ENCODE measurements at places on chromosomes 2 and 18. TPM values are rescaled to one million over a fixed set of nuclear protein-coding genes. Genes with fewer than 3 reads are reported as not detected.

GRCh38 chr2:56613920-56614319, 430.1 kb downstream of the CCDC85A start:
- no peak for DNase-seq

DNA sequence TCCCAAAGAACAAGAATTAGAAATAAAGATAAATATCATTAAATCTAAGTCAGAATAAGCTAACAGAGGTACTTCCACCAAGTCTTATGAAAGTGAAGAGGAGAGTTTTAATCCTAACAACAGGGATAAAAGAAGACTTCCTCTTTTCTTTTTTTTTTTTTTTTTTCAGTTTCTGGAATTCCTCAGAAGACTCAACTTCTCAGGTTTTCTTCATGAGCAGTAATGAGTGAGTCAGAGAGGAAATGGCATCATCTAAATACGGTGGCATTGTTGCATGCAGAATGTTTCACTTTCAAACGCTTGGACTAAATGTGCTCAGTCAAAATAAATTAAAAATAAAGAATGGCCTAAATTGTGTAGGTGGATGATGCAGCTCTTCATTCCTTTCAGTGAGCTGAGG, 45.6 kb upstream of the ARHGAP15 start:
- DNase-seq: peak; percentile 90

DNA sequence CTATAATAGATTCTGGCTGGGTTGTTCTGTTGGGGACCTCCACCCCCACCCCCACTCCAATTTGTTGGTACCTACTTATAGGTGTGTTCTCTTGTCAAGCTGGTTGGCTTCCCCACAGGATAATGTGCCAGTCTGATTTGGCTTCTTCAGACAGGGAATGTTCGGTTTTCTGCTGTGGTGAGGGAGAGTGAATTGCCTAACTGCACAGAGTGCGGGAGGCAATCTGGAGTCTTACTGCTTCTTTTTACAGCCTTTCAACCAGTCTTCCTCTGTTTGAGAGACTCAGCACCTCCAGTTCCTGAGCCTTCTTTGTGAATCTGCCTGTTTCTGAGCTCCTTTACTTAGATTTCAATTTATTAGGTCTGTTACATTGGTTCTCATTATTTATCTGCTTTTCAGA, 27.4 kb upstream of the SNORC start:
- no peak for DNase-seq

Gene EMX1
- 1.0 TPM for total RNA-seq

Gene ALK
- not detected for total RNA-seq

Gene ACMSD
- total RNA-seq: 0.29 TPM

DNA sequence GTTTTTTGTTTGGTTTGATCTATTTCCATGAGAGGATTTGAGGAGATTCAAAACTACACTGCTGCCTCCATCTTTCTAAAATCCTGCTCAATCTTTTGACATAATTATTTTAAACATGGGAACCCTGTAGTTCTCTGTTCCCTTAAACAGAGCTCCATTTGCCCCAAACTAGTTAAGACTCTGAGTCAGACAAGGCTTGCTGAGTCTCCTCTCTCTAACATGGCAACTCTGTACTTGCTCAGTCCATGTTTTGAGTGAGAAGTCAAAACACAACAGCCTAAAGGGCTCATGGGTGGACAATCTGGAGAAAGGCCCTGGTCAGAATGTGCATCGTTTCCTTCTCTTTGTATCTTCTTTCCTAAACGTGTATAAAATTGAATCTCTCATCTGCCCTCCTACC, 7.1 kb upstream of the STAMBP start:
- no peak for DNase-seq

- no peak for DNase-seq
Measured at GRCh38 chr2:158458617-158458920, 1.8 kb downstream of the PKP4 start.

DNA sequence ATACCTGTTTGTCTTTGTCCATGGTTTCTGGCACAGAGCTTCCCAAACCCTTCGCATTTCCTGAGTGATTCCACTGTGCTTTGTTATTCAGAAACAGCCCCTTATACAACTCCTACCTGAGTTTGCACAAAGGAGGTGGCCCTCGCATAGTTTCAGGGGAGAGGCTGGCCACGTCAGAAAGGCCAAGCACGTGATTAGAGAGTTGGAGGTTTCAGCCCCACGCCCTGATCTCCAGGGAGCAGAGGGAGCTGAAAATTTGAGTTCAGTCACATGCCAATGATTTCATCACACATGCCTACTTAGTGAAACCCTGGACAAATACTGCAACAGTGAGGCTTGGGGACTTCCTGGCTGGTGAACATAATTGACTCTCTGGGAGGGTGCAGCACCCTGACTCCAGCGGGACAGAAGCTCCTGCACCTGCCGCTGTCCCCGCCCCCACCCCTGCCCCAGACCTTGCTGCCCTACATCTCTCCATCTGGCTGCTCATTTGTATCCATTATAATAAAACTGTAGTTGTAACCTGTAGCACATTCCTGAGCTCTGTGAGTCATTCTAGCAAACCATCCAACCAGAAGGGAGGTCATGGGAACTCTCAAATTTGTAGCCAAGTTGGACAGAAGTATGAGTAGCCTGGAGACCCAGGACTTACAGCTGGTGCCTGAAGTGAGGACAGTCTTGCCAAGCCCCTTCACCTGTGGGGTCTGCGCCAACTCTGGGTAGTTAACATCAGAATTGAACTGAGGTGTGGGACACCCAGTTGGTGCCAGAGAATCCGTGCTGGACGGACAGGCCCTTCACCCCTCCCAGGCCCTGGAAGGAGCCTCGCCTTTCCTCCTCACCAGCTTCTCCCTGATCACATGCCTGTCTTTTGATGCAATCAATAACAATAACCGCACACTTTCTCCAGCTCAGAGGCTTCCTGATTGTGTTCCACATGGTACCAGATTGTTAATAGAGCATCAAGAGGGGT, 224.3 kb downstream of the ANAPC1 start:
- peak; percentile 99 for DNase-seq

GRCh38 chr2:223101340-223102039, 49.5 kb downstream of the KCNE4 start:
- no peak for DNase-seq

GRCh38 chr2:168901003-168901402, at the start of gene G6PC2:
G6PC2 (plus strand) TSS chr2:168901291; CDS start chr2:168901332, 41 bp downstream.
- DNase-seq: no peak

DNA sequence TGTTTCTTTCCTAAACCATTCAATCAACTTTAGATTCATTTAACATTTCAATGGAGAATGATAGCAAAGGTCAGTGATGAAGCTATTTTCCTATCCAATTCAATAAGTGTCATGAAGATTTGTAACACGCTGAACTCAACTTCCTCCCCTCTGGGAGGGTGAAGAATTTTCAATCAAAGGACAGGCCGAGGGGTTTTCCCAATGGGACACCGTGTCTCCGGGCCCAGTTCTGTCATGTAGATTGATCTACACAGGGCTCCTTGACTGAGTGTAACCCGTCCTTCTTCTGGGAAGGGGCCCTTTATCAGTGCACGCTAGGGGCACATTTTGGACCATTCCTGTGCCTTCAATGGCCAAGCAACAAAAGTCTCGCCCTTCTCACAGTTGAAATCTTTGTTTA, 90.1 kb downstream of the KCNE4 start:
- DNase-seq: no peak

DNA sequence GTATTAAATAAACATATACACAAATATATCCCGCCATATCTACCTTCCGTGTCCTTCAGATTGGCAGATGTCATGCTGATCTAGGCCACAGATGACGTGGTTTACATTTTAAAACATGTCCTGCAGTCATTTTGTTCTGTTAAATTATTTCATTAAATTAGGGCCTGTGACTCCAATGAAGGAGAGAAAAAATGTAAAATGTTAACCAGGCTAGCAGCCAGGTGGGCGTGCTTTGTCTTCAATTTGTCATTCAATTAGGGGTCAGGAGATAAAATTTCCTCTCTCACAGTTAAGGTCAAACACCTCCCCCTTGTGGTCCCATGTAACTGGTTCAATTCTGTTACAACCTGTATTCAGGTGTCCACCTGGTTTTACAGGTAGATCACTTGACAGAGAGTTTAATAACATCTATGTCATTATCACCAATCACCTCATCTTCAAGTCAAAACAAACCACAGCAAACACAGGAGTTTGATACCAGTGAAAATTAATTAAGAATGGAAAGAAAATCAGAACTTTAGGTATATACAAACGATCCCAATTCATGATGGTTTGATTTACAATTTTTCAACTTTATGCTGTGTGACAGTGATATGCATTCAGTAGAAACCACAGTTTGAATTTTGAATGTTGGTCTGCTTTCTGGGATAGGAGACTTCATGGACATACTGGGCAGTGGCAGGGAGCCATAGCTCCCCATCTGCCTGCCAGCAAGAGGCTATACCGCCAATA, 339.4 kb downstream of the CMPK2 start:
- DNase-seq: no peak

GRCh38 chr18:25737710-25738311, 352.6 kb downstream of the SS18 start:
- DNase-seq: peak; percentile 75

DNA sequence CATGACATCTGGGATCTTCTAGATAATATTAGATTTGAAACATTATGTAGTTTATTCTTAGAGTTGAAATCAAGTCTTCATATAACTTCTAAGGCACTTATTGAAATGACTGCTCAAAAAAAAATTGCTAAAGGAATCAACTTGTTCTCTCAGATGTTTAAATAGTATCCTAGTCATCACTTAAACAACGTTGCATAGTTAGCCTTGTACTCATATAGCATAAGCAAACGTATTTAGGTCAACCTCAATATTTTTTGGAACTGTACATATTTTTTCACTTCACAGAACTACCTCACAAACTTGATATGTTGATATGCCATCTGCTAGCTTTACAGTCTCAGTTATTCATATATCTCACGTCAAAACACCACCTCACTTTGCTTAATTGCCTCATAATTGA, 47.1 kb upstream of the CREB1 start:
- no peak for DNase-seq

GRCh38 chr2:160694631-160695030, 201.0 kb upstream of the RBMS1 start:
- DNase-seq: no peak

- DNase-seq: no peak
Measured at GRCh38 chr2:67717692-67718091, 320.6 kb downstream of the ETAA1 start.

- DNase-seq: no peak
Measured at GRCh38 chr2:61396005-61396404, 74.9 kb downstream of the USP34 start.

DNA sequence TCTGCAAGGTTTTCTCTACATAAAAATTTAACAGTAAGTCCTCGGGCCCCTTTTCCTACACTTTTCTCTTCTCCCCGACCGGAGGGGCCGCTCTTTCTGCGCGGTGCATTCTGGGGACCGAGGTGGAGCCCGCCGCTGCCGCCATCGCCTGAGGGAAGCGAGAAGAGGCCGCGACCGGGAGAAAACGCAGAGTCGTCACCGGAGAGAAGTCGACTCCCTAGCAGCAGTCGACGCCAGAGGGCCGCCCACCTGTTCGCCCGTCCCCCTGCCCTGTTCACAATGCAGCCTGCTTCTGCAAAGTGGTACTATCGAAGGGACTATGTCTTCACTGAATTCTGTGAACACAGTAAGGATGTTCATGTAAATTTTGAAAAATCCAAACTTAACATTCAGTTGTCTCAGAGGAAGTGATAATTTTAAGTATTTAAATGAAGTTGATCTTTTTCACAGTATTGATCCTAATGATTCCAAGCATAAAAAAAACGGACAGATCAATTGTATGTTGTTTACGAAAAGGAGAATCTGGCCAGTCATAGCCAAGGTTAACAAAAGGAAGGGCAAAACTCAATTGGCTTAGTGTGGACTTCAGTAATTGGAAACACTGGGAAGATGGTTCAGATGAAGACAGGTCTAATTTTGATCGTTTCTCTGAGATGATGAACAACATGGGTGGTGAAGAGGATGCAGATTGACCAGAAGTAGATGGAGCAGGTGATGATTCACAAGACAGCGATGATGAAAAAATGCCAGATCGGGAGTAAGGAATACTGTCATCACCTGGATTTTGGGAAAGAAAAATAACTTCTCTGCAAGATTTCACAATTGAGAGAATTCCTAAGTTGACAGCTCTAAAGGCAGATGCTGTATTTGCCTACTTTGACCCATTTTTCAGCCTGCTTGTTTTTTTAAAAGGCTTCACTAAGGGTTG, 55.8 kb downstream of the ASXL2 start:
- DNase-seq: no peak

DNA sequence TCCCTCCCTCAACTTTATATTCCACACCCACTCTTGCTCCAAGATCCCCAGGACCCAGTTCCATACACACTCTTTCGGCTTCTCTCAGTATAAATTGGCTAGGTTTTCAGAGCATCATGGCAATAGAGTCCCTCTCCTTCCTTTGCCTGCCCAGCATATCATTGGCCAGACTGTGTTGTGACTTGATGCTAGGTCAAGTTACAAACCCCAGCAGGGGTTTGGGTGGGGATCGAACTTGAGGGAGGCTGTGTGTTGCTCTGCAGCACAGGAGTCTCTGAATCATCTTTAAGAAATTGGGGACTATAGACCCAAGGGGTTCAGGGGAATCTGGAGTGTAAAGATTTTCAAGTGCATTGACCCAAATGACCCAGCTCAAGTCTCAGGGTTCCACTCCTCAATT, 477.5 kb upstream of the MEIS1 start:
- DNase-seq: no peak

- no peak for DNase-seq
Measured at GRCh38 chr18:51668607-51669006, 471.1 kb upstream of the MEX3C start.

GRCh38 chr2:214103276-214104001, 307.4 kb upstream of the VWC2L start:
- no peak for DNase-seq

Gene MSGN1
- not detected for total RNA-seq

GRCh38 chr2:188693111-188693510, 281.1 kb upstream of the COL3A1 start:
- no peak for DNase-seq

Gene IGFBP2
- 423 TPM for total RNA-seq

DNA sequence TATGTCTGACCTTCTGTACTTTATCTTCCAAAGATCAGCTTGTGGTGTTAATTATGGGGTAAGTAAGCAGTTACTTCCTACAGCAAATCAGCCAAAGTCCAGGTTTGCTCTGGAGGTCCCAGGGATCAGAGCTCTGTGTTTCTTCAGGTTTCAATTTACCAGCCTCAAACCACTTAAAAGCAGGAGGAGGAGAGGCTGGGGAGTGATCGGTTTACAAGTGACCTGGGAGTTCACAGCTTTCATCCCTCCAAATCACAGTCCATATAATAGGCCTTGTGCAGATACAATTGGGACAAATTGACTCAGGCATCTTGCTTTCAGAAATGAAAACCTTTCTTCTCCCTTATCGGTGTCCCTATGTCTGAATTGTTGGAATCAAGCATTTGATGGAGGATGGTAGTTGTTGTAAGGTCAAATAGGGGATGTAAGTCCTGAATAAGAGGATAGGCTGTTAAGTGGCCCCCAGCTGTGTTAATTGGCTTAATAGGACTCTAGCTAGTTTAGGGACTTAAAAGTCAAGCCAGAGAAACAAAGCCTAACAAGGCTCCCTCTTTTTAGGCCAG, 188.0 kb upstream of the NT5C1B start:
- no peak for DNase-seq

DNA sequence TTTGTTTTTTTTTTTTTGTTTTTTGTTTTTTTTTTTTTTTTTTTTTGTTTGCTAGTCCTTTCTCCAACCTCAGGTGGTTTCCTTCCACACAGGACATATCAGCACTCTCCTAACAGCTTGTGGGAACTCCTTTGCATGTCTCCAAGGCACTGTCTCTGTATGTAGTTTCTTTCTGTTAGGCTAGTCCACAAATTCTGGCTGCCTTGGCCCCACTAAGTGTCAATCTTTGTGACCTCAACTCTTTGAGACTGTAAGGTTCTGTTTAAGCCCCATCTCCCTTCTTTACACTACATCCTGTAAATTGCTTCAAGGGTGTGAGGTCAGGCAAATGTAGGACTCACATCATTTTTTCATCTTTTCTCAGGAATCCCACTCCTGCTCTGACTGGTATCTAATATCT, 85.1 kb downstream of the NCOA1 start:
- DNase-seq: no peak

All from epithelial cell of proximal tubule (primary cell).